ENCODE measurements at places on chromosomes 3 and 15.

- DNase-seq: no peak
Measured at GRCh38 chr3:74465715-74466410, 148.6 kb downstream of the CNTN3 start.

- DNase-seq: no peak
Measured at GRCh38 chr3:60703956-60704736, 547.1 kb downstream of the FHIT start.

DNA sequence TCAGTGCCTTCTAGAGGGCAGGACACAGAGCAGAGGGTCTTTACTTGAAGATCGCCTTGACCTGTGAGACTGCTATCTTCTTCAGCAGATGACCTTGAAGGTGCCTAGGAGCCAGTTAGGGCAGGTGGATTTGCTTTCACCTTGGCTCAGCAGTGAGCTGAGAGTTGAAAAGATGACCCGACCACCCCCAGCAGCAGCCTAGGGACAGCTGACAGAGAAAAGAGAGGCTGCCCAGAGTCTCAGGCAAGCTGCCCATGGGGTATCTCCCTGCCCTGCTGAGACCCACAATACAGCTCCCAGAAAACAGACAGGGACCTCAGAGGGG, 453 bp upstream of the LTF start:
- no peak for DNase-seq

- no peak for DNase-seq
Measured at GRCh38 chr3:149131589-149131988, 2.2 kb downstream of the HPS3 start.

DNA sequence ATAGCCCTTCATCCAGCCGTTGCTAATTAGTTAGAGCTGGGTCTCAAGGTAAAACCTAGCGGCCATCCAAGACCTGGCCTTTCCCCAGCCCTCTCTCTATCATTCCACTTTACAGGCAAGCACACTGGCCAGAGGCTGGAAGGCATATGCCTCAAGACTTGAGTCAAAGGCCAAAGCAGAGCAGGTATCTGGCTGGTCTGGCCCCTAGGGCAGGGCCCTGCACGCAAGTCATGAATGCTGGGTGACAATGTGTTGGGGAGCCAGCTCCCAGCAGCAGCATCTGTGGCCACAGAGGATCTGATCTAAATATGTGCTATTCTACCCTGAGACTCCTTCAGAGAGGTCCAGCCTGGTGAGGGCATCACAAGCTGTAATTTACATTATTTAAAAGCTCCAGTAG, 113.6 kb downstream of the LRTM1 start:
- no peak for DNase-seq

DNA sequence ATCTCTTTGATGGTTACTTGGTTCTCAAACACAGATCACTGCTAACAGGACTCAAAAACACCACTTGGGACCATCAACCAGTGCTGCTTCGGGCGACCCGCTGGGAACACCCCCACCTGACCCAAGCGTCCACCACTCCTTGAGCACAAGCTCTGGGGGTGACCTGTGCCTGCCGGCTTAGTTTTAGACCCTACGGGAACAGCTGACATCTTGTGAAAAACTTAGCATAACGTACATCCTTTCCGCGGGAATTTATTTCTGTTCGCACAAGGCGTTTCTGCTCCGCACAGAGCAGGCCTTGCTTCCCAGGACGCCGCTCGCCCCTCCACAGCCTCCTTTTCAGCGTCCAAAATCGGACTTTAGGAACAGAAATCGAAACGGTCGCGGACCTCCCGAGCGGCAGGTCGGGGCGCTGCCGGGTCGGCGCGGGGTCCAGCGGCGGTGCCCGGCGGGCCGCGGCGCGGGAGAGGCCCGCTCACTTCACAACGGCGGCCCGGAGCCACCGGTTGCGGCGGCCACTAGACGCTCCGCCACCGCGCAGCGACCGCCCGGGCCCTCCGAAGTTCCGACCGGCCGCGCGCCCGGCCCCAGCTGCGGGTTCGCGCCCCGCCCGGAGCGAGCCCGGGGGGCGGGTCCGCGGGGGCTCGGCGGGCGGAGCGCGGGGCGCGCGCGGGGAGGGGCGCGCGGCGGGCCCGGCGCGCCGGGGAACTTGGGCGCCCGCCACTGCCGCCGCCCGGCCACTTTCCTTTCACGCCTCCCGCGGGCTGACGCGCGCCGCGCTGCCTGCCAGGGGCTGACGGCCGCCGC, 959 bp downstream of the SFMBT1 start:
- no peak for DNase-seq

DNA sequence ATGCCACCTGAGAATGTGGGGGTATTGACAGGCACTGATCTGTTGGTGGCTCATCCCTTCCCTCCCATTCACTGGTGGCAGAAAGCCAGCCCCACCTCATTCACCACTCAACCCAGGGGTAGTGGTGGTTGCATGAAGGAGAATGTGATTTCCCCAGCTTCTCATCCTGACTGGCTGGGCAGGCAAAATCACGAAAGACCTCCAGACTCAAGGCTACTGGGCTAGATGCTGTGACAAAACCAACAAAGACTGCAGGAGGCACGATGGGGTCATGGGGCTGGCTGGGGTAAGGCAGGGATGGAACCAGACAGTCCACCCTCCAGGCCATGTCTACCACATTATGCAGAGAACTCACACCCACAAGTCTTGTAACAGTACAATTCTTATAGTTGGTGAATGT, 33.9 kb downstream of the FSTL1 start:
- no peak for DNase-seq

GRCh38 chr15:67901922-67902321, 62.1 kb upstream of the RNU6-1 start:
- no peak for DNase-seq

DNA sequence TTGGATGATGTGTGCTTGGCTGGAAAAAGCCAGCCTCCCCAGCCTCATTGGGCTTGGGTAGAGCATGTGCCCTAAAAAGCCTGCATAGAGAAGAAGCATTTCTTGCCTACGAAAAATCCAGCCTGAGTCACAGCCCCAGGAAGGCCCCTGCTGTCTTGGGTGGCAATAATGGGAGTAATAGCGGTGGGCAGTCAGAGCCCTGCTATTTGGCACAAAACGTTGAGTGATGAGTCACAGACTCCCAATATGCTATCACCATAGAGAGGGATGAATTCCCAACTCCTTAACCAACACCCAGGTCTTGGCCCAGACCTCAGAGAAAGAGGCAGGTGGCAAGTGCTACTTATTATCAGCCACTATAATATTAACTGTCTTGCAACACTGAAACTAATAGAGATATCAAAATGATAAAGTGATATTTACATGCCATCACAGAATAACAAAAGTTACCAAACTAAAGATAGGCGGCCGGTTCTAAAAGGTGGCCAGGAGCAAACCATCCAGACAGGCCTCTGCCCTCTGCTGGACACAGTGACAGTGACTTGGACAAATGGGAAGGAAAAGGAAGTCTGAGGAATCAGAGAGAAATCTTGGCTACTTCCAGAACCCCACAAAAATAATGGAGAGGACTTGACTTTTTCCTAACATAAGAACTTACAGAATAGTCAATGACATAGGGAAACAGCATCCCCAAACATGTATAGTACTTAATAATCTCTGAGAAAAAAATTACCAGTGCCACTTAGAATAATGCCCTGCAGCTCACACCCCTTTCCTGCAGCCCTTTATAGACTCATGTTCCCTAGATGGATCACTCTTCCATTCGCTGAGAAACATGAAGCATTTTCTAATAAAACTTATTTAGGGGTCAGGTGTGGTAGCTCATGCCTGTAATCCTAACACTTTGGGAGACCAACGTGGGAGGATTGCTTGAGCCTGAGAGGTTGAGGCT, 51.9 kb upstream of the MUC13 start:
- no peak for DNase-seq

DNA sequence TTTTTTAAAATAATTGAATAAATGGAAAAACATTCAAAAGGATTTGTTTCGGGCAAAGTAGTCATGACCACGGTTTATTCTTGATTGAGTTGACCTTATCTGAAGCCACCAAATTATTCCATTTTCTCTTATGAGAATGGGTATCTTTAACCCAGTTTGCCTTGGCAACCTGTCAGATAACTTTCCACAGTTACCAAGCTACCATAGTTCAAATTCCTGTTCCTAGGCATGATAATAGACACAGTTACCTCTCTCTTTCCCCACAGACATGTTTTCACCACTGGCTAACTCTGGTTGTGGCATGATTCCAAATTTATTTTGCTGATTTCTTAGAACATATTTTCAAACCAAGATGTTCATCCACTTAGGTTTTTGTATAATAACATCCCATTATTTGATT, 84.9 kb downstream of the NECTIN3 start:
- no peak for DNase-seq

- DNase-seq: no peak
Measured at GRCh38 chr3:127049393-127049792, 66.5 kb downstream of the PLXNA1 start.
